Activated CD4-positive, alpha-beta T cell treated with anti-CD3 and anti-CD28 coated beads, Interleukin-2, amount 50 U/mL, for 24 hours (primary cell): ENCODE measurements at places on chromosomes 3 and 15.

- no peak for DNase-seq
These were observed 37.4 kb upstream of the GOLGA8B start for GRCh38 chr15:34620814-34621213.

DNA sequence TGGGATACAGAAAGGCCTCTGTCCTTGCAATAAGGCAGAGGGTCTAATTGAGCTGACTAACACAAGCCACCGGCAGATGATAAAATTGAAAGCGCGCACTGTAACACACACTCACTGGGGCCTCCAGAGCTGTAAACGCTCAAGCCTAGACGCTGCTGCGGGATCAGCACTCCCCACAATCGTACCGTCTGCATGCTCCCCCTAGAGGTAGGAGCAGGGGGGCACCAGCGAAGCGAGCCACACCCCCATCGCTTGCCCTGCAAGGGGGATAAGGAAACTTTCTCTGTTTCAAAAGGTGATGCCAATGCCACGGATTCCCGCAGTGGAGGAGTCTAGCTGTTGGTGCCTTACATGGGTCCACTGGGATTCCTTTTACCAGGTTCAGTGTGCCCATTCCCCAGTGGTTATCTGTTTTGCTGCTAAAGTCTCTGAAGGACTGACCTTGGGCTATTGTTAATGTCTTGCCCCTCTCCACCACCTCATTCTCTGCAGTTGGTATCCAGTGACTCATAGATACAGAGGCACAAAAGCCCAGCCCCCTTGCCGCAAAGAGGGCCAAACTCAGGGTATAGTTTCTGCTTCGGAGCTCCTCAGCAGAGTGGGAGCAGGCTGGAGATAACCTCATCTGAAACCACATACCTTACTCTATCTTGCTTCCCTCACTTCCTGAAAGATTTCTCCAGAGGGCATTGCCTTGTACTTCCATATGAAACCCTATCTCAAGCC lies 139.3 kb upstream of the KBTBD8 start:
- no peak for DNase-seq

DNA sequence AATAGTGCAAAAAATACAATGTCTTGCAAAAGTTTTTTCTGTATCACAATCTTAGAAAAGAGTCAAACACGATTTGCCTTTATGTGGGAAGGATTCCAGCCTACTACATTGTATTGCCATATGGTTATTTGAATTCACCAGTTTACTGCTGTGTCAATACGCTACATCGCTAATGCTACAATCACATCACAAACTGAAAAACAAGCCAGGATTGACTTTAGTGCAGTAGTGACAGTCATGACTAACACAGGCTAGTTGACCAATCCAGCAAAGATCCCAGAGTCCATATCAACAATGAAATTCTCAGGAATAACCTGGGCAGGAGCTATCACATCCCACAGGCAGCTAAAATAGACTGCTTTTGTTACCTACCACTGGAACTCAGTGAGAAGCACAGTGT lies 67.0 kb downstream of the IL12A start:
- DNase-seq: no peak

GRCh38 chr3:183533412-183534132 lies 21.9 kb downstream of the KLHL6 start:
- no peak for DNase-seq

GRCh38 chr3:191290311-191291025 lies 38.7 kb upstream of the CCDC50 start:
- no peak for DNase-seq

GRCh38 chr15:75810874-75811498 lies 32.3 kb upstream of the UBE2Q2 start:
- DNase-seq: no peak
